ENCODE measurements at places on chromosomes 12 and 14.
A peak's percentile ranks its signal among the peaks of the same experiment; 100 is the strongest.

- peak; percentile 48 for DNase-seq
Measured at GRCh38 chr12:121110211-121110940, 22.3 kb upstream of the P2RX7 start.

- DNase-seq, result no peak
Measured at GRCh38 chr14:97524589-97525319, 727.6 kb downstream of the VRK1 start.

DNA sequence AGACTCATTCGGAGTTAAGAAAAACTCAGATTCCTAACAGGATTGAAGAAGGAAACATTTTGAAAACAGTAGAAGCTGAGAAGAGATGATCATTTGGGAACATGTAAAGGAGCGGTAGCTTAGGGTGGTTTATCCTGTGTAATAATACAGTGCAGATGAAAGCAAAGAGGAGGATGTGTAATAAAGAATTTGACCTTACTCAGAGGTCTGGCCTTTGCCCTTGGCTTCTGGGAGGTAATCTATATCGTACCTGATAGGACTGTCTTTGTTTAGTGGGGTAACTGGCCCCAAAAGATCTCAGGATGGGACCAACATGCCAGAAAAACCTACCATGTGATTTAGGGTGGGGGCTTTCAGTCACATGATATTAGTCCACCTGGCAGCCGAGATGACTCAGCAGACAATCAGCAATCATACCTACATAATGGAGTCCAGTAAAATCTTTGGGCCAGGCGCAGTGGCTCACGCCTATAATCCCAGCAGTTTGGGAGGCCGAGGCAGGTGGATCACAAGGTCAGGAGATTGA lies 23.3 kb upstream of the KLHL42 start:
- no peak for DNase-seq

DNA sequence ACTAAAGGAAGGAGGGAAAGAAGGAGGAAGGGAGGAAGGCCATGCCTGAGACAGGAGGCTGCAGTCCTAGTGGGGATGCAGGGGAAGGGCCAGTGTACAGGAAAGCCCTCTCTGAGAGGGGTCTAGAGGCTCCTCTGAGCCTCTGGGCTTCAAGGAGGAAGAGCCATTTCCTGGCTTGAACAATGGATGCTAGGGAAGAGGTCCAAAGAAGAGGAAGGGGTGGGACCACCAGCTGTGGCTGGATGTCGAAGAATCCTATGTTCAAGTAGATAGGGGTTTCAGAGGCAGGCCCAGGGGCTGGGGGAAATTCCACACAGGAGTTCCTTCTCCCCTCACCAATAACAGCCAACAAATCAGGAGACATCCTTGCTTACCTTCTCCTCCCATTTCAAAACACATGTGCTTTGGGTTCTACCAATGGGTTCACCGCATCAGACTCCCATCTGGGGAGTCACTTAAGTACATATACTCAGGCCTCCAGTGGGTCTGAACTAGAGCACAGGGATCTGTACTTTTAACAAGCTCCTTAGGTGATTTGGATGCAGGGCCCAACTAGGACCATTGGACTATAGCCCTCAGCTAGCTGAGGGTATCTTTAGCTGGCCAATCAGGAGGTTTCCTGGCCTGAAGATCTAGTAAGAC lies 32.4 kb downstream of the PRPF40B start:
- no peak for DNase-seq

DNA sequence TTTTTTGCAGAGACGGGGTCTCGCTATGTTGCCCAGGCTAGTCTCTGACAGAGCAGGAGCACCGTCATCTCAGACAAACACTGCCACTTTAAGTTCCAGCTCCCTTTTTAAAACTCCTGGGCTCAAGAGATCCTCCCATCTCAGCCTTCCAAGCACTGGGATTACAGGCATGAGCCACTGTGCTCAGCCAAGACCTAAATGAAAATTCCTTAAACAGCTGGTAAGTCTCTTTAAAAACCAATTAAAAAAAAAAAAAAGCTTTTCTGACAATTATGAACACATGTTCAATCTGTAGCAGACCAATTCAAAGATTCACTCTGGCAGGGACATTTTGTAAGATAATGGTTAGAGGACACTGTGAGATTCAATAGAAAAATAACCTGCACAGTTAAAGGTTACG lies 77.8 kb downstream of the HECTD4 start:
- DNase-seq, result no peak

- no peak for DNase-seq
Measured at GRCh38 chr14:90726656-90727055, 89.6 kb downstream of the TTC7B start.

- DNase-seq, result no peak
Measured at GRCh38 chr12:1993341-1993740, 10.9 kb downstream of the DCP1B start.

DNA sequence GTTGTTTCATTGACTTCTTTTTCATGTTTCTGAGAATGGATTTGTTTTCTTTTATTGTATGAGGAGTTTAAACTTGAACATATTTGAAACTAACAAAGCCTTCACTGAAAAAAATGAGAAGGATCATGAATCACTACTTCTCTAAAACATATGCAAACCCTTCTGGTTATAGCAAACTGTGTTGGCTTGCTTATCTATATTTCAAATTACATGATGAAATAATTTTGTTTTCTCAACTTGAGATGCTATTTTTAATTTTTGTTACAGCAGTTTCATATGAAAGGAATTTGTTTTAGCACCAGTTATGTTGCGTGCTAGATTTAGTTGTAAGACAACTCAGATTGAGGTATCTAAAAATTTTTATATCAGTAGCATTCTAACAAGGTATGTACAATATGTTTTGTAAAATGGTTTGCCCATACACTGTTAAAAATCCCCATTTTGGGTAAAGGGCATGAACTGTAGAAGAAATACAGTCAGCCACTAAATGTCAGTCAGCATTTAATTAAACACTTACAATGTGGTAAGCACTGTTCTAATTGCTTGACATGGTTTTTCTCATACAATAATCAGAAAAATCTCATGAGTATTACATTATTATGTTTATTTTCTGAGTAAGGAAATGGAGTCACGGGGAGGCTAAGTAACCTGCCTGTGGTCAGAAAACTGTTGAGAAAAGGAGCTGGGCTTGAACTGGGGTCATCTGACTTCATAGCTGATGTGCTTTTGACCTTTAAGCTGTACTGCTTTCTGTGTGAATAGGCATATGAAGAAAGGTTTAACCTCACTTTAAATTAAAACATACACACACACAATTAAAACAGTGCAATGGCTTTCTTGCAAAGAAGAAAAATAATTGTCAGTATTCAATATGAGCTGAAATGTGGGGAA lies 105.7 kb downstream of the PLEKHA5 start:
- no peak for DNase-seq

- DNase-seq, result no peak
Measured at GRCh38 chr14:90986510-90986909, 73.9 kb downstream of the RPS6KA5 start.

DNA sequence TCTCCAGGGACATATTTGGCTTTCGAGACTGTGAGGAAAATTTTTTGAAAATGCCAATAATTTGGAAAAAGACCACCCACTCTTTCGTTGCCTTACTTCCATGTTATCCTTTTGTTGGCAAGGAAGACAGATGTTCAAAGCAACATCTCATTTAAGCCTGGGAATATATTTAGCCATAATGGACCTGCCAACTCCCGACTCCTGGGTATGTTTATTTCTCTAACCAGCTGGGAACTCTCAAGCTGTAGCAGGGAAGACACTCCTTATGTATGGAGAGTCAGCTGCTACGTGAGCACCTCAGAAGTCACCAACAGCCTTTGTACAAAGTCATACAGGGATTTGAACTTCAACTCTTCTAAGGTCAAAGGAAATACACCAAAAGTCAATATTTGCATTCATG lies 96.5 kb upstream of the DAAM1 start:
- DNase-seq, result no peak

- no peak for DNase-seq
Measured at GRCh38 chr14:54335569-54336155, 61.1 kb upstream of the CDKN3 start.

DNA sequence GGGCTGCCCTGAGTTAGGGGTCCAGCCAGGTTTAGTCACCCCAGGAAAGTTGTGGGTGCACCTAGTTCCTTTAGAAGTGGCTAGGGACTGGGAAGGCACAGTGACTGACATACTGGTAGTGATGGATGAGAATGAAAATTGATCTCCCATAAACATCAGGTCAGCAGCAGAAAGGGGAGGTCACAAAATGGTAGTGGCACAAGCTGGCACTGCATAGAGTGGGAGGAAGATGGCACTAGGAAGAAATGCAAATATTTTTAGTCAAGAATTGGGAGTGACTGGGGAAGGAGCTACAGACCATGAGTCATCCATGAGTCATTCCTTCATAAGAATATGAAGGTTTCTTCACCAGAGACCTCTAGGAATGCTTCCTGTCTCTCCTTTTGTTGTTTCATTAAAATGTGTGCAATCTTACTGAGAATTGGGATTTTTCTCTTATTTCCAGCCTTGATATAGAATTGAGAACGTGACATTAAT lies 198.3 kb upstream of the AMIGO2 start:
- DNase-seq, result peak; percentile 8

DNA sequence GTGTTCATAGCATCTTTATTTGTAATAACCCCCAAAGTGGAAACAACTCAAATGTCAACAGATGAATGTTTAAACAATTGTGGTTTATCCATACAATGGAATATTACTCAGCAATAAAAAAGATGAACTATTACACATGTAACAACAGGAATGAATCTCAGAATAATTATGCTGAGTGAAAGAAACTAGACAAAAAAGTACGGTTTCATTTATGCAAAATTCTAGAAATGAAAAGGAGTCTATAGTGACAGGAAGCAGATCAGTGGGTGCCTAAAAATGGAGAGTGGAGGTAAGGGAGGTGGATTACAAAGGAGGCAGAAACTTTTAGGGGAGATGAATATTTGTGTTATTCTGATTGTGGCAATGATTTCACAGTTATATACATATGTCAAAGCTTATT lies 4.8 kb downstream of the PRKCH start:
- no peak for DNase-seq

Measured in stimulated activated CD4-positive, alpha-beta T cell treated with anti-CD3 and anti-CD28 coated beads, TNF-alpha, amount 100 ng/mL, for 4 hours (primary cell).